Stimulated activated CD8-positive, alpha-beta memory T cell treated with anti-CD3 and anti-CD28 coated beads, Interleukin-2, amount 100 ng/mL, for 1 hour (primary cell): ENCODE measurements at places on chromosomes 2 and 18.

DNA sequence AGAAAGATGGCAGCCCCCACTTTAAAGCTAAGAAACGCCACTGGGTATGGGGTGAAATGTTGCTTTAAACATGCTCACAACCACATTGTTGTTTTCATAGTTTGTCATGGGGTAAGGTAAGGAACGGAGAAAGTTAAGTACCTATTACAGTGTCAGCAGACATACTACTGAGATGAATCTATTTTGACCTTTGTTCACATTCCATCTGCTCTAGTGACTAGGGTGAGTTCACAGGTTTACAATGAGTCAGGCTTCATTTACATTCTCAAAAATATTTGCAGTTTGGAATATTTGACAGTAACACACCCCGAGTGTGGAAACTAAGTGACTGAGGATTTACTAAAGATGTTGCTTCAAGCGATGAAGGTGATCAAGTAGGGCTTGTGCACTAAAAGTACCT, 428.7 kb upstream of the ACVR2A start:
- DNase-seq, result no peak

- no peak for DNase-seq
These were observed 150.6 kb downstream of the RTN4 start for GRCh38 chr2:54899576-54900200.

DNA sequence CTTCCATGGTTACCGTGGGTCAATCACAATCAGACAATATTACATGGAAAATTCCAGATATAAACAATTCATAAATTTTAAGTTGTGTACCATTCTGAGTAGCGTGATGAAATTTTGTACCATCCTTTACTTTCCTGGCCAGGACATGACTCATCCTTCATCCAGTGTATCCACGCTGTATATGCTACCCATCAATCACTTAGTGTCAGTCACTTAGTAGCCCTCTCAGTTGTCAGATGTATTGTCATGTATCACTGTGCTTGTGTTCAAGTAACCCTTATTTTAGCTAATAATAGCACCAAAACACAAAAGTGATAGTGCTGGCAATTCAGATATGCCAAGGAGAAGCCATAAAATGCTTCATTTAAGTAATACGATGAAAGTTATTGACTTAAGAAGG, 282.6 kb downstream of the CPS1 start:
- no peak for DNase-seq

DNA sequence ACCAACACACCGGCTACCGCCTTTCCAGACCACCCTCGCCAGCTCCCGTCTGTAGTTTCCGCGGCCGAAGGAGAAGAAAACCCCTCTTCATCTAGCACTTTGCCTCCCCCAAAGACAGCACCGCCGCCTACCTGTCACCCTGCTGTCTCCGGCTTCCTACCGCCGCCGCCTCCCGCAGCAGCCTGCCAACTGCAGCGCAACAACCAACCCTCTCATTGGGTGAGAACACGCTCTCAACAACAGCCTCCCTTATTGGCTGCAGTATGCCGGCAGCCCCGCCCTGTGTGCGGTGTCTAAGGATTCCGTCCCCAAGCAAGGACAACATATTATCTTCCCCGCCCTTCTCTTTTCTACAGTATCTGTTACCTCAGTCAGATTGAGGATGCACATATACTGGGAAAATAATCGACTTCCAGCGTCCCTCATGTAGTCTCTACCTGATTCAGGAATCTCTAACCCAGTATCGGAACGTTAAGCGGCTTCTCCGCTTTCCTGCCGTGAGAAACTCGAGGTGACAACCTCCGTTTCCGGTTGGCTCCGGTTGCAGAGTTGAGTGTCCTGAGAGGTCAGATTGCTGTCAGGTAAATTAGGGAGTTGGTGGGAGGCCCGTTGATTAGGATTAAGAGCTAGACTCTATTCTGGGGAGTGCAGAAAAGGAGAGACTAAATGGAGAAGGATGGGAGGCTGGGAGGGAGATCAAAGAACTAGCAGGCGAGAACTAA, at the start of the genes HYCC2 and NDUFB3:
HYCC2 (minus strand) TSS at position 193 of the 722 bp plus-strand sequence. CDS start 47,662 bp downstream, outside the sequence.
NDUFB3 (plus strand) TSS at position 523 of the 722 bp plus-strand sequence. CDS start 6,882 bp downstream, outside the sequence.
- DNase-seq, result peak; percentile 82

DNA sequence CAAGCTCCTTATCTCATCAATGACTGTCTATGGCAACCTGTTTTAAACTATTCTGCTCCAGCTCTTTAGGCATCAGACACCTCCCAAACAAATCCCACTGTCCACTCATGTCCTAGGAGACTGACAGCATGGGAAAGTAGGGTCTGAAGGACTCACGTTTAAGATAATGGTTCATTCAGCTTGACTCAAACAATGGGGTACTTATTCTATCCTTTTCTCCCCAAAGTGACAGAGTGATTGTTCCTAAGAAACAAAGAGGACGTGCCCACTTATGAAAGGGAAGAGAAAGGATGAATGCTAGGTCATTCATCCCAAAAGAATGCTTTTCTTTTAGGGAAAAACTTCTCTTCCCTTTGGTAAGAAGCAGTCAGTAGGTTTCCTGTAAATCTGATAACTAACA, 41.9 kb downstream of the ALK start:
- no peak for DNase-seq
